ENCODE measurements at places on chromosomes 13 and 19.

DNA sequence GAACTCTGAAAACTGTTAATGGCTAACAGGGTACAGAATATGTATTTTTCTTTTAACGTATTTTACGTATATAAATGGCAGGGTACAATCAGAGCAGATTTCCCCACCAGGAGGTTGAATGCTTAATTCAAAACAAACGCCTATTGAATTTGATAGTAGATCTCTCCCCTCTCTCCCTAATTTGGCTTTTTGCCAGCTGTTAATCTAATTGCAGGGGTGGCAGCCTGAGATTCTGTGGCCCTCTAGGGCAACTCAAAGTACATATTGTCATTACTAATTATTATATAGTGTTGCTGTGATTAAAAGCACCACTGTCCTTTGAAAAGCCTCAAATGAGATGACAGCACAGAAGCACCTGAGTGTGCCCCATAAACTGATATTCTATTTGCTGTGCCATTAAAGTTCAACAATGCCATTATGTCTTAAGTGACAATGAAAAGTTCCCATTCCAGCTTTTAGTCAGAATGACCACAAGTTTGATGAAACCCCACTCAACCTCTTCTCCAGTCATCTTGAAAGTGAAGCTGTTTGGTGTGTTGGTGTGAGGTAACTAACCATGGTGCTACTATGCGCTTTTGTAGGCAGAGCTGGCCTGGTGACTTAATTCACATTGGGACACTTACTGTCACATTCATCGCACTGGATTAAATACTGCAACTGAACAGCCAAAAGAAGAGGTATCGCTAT lies 351.4 kb downstream of the KCNRG start:
- H3K4me1 ChIP-seq = no peaks in the 10 kb centered on the region
- no peak overlapping the region for H3K4me3 ChIP-seq
- no peaks in the 10 kb centered on the region for H3K27me3 ChIP-seq
- no peak for DNase-seq
- no peak overlapping the region for H3K27ac ChIP-seq

GRCh38 chr13:97542102-97542685 lies 108.2 kb downstream of the RAP2A start:
- H3K4me1 ChIP-seq = no peaks in the 10 kb centered on the region
- no peaks in the 10 kb centered on the region for H3K36me3 ChIP-seq
- no peaks in the 10 kb centered on the region for H3K27me3 ChIP-seq
- DNase-seq = no peak
- H3K4me3 ChIP-seq = no peak overlapping the region
- no peak overlapping the region for H3K27ac ChIP-seq

DNA sequence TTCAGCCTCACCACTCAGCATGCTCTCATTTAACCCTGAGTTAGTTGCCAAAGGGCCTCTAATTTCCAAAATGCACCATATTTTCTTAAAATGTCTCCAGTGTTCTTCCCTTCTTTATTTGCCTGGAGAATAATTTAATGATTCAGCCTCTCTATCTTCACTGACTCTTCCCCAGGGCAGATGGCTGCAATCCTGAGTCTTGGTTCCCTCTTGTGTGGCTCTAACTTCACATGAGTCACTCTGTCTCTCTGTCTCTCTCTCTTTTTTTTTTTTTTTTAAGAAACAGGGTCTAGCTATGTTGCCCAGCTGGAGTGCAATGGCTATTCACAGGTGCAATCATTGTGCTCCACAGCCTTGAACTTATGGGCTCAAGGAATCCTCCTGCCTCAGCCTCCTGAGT lies 251.4 kb downstream of the VWA8 start:
- no peak overlapping the region for H3K4me3 ChIP-seq
- no peaks in the 10 kb centered on the region for H3K36me3 ChIP-seq
- H3K27ac ChIP-seq = no peak overlapping the region
- DNase-seq = no peak
- H3K27me3 ChIP-seq = no peaks in the 10 kb centered on the region

DNA sequence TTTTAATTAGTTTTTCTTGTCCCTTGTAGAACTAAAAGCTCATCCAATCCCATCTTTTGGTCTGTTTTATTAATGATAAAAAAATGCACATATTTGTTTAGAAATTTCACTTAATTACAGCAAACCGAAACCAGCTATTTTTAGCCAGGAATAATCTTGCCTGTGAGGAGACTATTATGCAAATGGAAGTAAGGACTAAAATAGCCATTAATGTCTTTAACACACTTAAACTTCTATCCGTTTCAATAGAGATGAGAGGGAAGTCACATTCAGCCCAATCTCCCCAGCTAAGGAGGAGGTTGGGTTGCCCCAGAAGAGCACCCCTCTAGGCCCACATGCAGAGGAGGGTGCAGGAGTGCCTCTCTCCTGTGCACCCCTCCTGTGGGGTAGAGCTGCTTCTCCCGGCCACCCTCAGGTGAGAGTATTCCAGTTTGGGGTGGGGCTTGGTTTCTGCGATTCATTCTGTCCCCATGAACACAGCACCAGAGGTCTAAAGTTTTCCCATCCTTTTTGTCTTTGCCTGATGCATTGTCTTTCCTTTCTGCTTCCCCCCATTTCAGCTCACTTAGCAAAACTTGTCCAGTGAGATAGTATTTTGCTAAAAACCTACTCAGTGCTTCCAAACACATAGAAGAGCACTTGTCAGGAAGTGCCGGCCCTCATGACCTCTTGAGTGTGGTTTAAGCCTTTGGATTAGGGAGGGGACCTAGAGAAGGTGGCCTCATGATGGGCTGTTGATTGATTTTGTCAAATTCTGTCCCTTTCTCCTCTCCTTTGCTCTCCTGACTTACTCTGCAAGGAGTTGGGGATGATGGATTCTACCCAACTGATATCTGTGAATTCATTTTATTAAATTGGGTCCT lies 28.2 kb downstream of the FGF9 start:
- H3K36me3 ChIP-seq = no peaks in the 10 kb centered on the region
- DNase-seq = no peak
- no peaks in the 10 kb centered on the region for H3K4me1 ChIP-seq
- H3K27ac ChIP-seq = no peak overlapping the region

DNA sequence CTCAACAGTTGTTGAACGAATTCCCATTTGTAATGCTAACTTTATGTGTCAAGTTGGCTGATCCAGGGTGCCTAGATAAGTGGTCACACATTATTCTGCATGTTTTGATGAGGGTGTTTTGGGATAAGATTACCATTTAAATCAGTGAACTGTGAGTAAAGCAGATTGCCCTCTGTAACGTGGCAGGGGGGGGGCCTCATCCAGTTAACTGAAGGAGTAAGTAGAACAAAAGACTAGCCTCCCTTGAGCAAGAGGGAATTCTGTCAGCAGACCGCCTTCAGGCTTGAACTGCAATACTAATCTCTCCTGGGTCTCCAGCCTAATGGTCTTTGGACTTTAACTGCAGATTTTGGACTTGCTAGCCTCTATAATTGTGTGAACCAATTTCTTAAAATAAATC lies 4.2 kb upstream of the TEX30 start:
- peaks cover 62% of the 10 kb centered on the region for H3K4me1 ChIP-seq
- no peaks in the 10 kb centered on the region for H3K27me3 ChIP-seq
- no peak overlapping the region for H3K4me3 ChIP-seq
- no peak for DNase-seq

DNA sequence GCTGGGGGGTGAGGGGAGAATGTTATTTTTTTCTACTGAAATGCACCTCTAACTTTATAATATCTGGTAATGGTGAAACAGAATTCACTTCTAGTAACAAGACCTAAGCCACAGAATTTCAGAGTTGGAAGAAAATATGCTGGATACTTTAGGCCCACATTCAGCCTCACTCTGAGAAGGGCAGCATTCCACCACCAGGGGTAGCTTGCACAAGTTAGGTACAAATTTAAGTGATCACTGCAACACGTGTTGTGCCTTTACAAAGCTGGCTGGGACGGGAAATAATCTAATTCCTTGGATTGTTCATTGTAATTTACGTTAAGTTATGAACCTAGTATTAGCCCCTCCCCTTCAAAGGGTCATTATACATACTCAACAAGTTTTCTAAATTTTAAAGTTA lies 192.3 kb downstream of the RGCC start:
- no peaks in the 10 kb centered on the region for H3K27me3 ChIP-seq
- H3K36me3 ChIP-seq = no peaks in the 10 kb centered on the region
- H3K4me3 ChIP-seq = no peak overlapping the region

GRCh38 chr13:37616131-37616530 lies 17.6 kb upstream of the POSTN start:
- H3K27ac ChIP-seq = no peak overlapping the region
- H3K27me3 ChIP-seq = peaks cover 2% of the 10 kb centered on the region
- H3K36me3 ChIP-seq = no peaks in the 10 kb centered on the region
- DNase-seq = no peak

DNA sequence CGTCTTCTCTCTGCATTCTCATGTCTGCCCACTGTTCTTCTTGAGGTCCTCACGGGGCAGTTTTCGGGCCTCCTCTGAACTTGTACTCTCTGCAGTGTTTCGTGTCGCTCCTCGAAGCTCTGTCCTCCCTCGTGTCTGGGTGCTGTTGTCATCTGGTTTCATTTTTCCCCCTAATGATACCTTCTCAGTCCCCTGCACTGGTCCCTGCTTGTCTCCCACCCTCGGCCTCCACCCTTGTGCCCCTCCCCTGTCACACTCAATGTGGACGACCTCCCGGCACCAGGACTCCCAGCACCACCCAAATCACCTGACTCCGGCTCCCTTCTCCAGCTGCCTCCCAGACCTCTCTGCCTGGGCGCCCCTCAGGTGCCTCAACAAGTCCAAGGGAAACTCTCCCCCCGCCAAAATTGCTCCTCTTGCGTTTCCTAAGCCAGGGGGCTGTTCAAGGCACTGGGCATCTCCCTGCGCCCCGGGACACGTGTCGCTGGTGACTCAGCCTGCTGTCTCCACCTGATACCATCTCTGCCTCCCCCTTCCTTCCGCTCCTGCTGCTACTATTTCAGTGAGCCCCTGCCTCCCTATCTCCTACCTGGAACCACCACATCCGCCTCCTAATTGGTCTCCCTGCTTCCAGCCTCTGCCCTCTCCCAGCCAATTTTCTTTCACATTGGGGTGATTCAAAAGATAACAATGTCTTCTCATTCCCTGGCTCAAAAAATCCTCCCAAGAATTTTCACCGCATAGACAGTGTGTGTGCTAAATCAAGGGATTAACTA lies 49.5 kb downstream of the RFX2 start:
- H3K27ac ChIP-seq = peak overlapping the region; percentile 69
- no peaks in the 10 kb centered on the region for H3K27me3 ChIP-seq
- no peak overlapping the region for H3K4me3 ChIP-seq

- H3K4me3 ChIP-seq = no peak overlapping the region
- DNase-seq = no peak
- H3K27ac ChIP-seq = no peak overlapping the region
- no peaks in the 10 kb centered on the region for H3K27me3 ChIP-seq
- no peaks in the 10 kb centered on the region for H3K36me3 ChIP-seq
Observed at GRCh38 chr13:83940742-83941141, 58.5 kb upstream of the SLITRK1 start.

DNA sequence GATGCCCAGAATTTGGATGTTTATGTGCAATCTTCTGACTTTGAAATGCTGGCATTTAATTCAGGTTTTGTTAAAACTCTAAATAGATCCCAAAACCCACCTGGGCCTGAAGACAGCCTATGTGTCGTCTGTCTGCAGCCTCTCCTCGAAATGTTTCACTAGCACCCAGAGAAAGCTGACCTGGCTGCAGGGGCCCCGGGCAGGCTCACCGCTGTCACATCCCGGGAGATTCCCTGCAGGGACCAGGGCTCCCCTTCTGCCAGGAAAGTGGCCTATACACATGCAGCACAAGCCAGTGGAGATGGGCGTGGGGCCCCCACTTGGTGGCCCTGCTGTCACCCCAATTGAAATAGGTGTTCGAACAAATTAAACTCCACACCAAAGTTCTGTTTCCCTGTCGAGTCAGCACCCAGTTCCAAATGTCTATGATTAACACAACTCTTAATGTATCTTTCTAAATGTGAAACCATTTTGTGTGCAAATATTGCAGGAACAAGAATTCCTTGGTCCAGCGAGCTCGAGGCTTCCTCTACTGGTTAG lies 145.8 kb upstream of the ZNF507 start:
- DNase-seq = no peak
- H3K27me3 ChIP-seq = no peaks in the 10 kb centered on the region
- peaks cover 13% of the 10 kb centered on the region for H3K4me1 ChIP-seq
- no peak overlapping the region for H3K27ac ChIP-seq
- no peaks in the 10 kb centered on the region for H3K36me3 ChIP-seq
- H3K4me3 ChIP-seq = no peak overlapping the region

- H3K27me3 ChIP-seq = no peaks in the 10 kb centered on the region
- DNase-seq = no peak
- H3K36me3 ChIP-seq = no peaks in the 10 kb centered on the region
- no peak overlapping the region for H3K27ac ChIP-seq
- no peak overlapping the region for H3K4me3 ChIP-seq
- no peaks in the 10 kb centered on the region for H3K4me1 ChIP-seq
Observed at GRCh38 chr13:102757006-102757405, 16.6 kb downstream of the TEX30 start.

DNA sequence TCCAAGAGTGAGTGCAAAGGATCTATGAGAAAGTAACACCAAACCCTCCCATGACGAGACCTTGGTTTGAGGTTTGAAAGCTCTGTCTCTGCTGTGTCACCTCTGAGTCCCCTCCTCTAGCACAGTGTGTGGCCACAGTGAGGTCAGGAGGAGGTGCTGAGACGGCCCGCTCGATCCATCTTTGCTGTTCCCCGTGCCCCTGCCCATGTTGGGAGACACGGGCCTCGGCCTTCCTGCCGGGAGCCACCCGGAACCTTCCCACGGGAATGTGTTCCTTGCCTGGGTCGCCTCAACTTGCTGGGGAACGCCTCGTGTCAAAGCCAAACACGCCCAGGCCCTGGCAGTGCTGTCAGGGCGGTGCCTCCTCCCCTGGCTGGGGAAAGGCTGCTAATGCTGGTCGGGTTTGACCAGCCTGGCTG lies 10.1 kb downstream of the NANOS3 start:
- H3K36me3 ChIP-seq = no peaks in the 10 kb centered on the region
- H3K4me3 ChIP-seq = no peak overlapping the region
- peaks cover 45% of the 10 kb centered on the region for H3K4me1 ChIP-seq
- DNase-seq = peak; percentile 36

DNA sequence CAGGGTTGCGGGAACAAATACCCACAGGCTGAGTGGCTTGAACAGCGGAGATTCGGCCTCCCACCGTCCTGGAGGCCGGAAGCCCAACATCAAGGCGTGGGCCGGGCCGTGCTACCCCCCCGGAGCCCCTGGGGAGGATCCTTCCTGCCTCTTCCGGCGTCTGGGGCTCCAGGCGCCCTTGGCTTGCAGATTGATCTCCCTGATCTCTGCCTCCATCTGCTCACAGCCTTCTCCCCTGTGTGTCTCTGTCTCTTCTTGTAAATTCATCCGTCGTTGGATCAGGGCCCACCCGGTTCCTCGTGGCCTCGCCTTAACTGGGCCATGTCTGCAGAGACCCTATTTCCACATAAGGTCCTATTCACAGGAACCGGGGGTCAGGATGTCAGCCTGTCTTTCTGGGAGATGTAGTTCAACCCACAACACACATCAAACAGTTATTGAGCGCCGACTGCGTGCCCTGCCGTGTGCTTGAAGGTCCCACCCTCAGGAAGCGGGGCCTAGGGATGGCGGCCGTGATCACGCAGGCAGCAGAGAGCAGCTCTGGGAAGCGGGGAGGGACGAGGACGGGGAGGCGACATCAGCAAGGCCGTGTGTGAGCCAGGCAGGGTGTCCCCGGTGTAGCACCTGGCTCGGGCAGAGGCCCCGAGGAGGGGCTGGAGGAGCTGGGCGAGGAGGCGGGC lies 21.3 kb downstream of the HCN2 start:
- H3K27ac ChIP-seq = no peak overlapping the region
- peak overlapping the region; percentile 49 for H3K4me3 ChIP-seq
- H3K36me3 ChIP-seq = no peaks in the 10 kb centered on the region
- H3K4me1 ChIP-seq = peaks cover 24% of the 10 kb centered on the region

- peaks cover 59% of the 10 kb centered on the region for H3K4me1 ChIP-seq
- no peaks in the 10 kb centered on the region for H3K36me3 ChIP-seq
- H3K4me3 ChIP-seq = peak overlapping the region; percentile 26
- peak; percentile 66 for DNase-seq
- no peaks in the 10 kb centered on the region for H3K27me3 ChIP-seq
Observed at GRCh38 chr19:18478545-18479311, 40.8 kb upstream of the ISYNA1 start.
